ENCODE measurements at places on chromosomes 7 and 10.

GRCh38 chr10:114392112-114392835, 12.0 kb downstream of the AFAP1L2 start:
- no peak for DNase-seq

- no peak for DNase-seq
These were observed 85.5 kb upstream of the CACUL1 start for GRCh38 chr10:118840071-118840775.

GRCh38 chr10:111590703-111591102, 513.9 kb downstream of the ADRA2A start:
- DNase-seq, result no peak

GRCh38 chr7:51308696-51309095, 7.9 kb downstream of the COBL start:
- no peak for DNase-seq

DNA sequence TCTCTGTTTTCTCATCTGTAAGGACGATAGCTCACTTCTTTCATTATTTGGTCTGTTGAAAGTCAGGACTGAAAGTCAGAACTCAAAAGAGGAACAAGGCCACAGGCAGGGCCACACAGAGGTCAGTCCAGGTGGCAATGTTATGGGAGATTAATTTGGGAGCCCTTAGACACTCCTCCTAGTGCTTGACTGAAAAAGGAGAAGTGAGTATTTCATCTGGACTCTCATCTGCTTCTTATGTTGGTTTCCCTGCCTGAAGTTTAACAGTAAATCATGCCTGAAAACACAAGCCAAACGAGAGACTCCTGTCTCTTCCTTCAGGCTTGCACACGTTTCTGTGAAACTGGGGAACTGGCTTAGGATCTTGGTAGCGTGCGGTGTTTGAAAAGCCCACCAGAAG, 248.5 kb downstream of the BUB3 start:
- DNase-seq, result no peak

DNA sequence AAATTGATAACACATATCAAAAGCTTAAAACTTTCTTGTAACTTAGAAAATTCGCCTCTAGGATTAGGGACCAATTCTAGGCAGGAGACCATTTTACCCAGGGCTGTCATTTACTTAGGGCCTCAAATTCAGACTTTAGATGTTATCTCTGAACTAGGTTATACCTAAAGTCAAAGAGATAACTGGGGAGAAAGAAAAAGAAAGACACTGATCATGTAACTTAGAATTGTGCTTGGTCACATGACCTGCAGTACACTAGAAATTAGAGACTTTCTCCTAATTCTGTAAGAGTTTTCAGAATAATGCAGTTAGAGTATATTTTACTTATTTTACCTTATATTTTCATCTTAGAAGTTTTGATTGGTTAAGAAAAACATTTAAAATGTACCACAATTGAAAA, 16.7 kb downstream of the ASB4 start:
- no peak for DNase-seq

DNA sequence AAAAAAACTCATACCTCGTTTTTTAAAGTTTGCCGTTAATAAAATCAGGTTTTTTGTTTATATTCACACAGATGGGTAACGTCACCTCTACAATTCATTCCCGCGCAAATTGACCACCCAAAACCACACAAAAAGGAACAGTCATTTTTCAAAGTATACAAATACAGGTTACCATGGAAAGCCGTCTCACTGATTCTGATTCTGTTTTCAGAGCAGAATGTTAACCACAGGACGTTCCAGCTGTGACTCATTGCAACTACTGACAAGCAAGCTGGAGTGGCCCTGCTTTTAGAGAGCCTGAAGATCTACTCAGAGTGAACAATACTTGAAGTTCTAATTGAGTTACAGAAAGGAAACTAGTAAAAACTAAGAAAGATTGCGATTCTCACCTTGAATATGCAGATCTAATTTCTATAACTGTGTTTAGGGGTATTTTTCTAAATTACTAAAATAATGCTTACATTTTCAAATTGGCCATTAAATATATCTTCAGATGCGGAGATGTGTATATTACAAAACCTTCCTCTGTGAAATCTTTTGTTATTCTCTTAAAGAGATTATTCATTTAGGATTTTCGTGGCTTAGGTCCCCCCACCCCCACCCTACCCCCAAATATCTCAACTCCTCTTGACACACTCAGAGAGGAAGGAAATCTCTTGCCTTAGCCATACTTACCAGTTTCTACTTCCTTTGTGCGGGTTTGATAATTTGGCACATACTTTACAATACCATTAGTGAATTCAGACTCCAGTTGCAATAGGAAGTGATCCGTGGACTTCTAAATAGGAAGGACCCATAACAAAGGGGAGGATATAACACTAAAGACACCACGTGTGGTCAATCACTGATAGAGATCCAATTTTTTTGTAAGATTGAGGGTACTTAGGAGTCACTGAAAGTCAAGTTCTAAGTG, 106.0 kb downstream of the CUBN start:
- no peak for DNase-seq

DNA sequence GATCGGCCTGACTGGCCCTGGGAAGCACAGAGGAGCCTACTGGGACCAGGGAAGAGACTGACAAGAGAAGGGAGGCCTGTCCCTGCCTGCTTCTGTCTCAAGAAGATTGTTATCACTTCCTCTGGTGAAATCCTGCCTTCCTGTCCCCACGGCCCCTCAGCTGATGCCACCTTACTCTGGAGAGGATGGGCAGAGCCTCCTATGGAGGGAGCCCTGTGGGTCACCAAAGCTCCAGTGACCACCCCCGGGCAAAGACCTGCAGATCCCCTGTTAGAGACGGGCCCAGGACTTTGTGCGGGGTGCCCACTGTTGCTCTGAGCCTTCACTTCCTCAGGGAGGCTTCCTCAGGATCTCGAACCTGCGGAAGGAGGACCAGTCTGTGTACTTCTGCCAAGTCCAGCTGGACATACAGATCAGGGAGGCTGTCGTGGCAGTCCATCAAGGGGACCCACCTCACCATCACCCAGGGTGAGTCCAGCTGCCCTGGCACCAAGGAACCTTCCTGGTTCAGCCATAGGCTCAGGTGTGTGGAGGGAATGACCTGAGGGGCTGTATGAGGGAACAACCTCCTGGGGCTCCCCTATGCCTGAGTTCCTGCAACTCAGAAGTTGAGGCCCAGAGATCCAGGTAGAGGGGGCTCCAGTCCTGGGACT, 1.4 kb upstream of the PILRB start:
- DNase-seq, result no peak

GRCh38 chr7:110519851-110520250, 571.1 kb upstream of the LRRN3 start:
- DNase-seq, result no peak

GRCh38 chr7:92504563-92504962, 23.8 kb downstream of the PEX1 start:
- no peak for DNase-seq

DNA sequence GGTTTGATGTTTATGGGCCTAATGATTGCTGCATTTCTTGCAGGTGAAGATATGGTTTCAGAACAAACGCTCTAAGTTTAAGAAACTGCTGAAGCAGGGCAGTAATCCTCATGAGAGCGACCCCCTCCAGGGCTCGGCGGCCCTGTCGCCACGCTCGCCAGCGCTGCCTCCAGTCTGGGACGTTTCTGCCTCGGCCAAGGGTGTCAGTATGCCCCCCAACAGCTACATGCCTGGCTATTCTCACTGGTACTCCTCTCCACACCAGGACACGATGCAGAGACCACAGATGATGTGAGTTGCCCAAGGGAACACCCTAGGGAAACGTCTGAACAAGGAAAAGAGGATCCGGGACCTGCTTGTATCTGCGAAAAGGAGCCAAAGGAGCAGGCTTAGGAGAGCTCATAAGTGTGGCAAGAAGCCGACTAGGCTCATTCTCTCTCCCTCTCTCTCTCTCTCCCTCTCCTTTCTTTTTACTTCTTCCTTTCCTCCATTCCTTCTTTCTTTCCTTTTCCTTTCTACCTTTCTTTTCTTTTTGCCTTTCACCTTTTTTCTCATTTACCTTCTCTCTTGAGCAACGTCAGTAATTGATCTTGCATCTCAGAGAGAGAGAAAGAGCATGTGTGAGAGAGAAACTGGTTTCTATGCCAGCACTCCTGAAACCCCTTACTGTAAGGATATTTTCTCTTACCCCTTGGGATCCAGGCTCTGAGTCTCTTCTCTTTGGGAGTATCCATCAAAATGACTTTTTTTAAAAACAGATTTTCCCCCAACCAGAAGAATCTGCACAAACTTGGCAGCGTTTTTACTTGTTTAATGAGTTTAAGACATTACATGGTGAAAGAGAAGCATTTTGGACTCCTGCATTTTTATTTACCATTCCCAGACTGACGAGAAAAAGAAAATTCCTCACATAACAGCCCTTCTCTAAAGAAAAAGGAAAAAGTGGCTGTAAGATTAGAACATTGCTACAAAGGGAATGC, 4.7 kb downstream of the DLX6 start:
- DNase-seq, result no peak

GRCh38 chr10:22742678-22743077, 28.3 kb upstream of the PIP4K2A start:
- no peak for DNase-seq

GRCh38 chr7:73971704-73972341, 56.1 kb upstream of the ELN start:
- DNase-seq, result no peak

GRCh38 chr10:79184145-79184625, 115.4 kb downstream of the ZMIZ1 start:
- DNase-seq, result no peak

GRCh38 chr10:121833387-121833786, 94.4 kb downstream of the ATE1 start:
- no peak for DNase-seq

DNA sequence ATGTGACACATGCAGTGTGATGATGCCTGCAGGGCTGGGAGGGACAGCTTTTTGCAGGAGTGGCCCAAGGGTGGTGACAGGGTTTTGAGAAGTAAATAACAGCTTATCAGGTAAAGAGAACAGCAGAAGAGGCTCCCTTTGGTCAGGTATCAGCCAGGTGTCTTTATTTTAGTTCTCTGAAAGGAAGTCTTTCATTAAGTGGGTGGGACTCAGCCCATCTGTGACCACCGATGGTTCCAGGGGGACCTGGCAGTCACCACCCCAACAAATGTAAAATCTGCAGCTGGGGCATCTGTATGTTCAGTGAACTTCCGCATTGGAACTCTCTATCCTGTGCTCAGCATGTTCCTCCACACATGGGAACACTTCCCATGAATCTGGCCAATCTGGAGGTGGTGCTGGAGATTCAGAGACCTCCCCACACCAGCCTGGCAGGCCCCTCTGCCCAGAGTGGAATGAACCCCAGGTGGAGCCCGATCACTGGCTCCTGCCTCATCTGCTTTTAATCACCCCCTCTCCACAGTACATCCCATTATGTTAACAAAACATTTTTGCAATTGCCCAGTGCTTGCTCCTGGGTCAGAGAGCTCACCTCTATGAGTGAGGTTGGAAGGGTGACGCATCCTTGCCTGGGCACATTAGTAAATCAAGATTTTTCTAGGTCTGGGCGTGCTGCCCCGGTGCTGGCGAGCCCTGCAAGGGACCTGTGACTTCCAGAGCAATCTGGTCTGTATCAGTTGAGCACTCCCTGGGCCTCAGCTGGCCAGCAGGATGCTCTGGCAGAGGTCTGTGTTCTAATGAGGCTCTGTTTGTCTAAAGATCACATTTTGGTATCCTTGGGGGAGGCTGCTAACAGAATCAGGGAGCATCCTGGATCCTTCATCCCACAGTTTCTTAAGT, 140.4 kb upstream of the GDF10 start:
- DNase-seq, result no peak

- no peak for DNase-seq
These were observed 98.9 kb downstream of the NEURL1 start for GRCh38 chr10:103592186-103593021.

GRCh38 chr10:73628405-73628804, 12.9 kb downstream of the MYOZ1 start:
- DNase-seq, result no peak

DNA sequence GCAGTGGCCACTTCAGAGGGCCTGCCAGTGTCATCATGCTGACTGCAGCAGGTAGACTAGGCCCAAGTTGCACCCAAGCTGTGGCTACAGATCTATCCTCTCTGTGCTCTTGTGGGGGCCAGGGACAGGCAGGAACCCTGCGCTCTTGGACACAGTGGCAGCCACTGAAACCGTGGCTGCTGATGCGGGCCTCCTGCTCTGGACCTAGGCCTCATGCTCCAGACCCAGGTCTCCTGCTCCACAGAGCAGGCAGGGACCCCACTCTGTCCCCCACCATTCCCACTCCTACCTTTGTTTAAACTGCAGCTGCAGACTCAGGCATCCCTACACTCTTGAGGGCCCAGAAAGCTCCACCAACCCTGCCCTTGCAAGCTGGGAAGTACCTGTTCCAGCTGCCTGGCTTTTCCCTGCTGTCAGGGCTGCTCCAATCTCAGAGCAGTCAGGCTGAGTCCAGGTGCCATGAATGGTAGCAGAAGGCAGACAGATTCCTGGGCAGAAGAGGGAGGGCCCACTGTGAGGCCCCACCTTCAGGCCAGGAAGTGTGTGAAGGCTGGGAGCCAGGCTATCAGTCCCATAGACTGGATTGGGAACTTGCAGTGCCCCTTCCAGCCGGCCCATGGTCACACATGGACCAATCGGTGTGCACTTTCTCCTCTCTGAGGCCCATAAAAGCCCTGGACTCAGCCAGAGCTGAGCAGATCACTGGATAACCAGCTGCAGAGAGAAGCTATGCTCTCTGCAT, 634.0 kb upstream of the SEMA3D start:
- no peak for DNase-seq

DNA sequence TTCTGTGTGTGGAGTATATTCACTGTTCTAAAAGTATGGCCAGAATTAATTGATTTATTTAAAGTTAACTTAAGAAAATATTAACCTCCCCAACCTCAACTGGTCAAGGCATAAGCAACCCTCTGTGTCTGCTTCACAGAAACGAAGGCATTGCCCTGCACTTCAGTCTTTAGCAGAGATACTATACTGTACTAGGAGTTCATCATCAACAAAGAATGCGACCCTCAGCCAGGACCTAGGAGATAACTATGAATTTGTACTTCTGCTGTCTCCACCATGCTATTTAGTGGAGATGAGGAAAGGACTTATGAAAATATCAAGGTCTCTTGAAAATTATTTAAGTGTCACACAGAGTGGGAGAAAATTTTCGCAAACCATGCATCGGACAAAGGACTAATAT, 35.7 kb upstream of the SEMA3D start:
- DNase-seq, result no peak

DNA sequence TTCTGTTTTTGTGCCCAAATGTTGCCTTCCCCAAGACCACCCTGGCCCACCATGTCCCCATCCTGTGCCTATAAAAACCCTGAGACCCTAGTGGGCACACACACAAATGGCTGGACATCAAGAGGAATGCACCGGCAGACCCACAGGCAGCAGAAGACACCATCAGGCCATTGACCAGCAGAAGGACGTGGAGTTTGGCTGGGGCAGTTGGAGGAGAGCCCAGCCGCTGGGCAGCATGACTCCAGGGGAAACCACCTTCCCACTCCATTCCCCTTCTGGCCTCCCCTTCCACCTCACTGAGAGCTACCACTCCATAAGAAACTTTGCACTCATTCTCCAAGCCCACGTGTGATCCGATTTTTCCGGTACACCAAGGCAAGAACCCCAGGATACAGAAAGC, 309.2 kb downstream of the CAMK1D start:
- DNase-seq, result no peak

All from tibial nerve (tissue), 4 donors.